ENCODE measurements at places on chromosomes 11 and 22.

GRCh38 chr11:31477528-31478222 is 31.7 kb downstream of the IMMP1L start:
- no peak for DNase-seq

- DNase-seq = no peak
Observed at GRCh38 chr11:69486773-69487291, 5.4 kb downstream of the LINC01488 start.

- no peak for DNase-seq
Observed at GRCh38 chr22:17266251-17266971, 47.2 kb upstream of the ADA2 start.

DNA sequence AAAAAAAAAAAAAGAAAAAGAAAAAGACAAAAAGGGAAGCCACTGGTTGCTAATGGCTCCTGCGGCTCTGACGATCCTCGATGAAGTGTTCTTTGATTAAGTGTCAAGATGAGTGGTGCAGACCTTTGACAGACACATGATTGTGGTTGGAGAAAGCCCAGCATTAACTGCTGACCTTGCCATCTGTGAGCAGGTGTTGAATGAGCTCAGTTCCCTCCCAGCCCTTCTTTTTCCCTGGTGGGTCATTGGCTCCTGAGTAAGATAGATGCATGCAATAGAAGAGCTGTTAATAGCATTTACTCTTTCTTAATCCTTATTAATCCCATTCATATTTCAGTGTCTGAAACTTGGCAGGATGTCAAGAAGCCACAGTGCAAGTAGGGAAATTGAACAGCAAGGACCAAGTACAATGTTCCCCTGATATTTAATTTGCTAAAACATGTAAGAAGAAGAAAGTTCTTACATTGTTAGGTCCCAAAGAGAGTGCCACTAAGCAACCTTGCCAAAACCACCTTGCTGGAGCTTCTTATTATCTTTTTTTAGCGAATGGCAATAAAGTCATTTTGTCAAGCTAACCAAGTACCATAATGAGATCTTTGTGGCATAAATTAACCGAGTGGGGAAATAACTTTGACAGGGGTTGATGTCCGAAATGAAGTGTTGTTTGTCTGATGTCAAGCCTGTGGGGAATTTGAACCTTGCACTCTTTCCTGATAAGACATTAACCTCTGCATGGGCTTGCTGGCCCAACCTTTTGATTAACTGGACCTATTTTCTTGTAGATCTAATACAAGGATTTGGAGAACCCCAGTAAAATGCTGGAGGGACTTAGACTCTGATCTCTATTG is 113.7 kb downstream of the PTPRJ start:
- no peak for DNase-seq

DNA sequence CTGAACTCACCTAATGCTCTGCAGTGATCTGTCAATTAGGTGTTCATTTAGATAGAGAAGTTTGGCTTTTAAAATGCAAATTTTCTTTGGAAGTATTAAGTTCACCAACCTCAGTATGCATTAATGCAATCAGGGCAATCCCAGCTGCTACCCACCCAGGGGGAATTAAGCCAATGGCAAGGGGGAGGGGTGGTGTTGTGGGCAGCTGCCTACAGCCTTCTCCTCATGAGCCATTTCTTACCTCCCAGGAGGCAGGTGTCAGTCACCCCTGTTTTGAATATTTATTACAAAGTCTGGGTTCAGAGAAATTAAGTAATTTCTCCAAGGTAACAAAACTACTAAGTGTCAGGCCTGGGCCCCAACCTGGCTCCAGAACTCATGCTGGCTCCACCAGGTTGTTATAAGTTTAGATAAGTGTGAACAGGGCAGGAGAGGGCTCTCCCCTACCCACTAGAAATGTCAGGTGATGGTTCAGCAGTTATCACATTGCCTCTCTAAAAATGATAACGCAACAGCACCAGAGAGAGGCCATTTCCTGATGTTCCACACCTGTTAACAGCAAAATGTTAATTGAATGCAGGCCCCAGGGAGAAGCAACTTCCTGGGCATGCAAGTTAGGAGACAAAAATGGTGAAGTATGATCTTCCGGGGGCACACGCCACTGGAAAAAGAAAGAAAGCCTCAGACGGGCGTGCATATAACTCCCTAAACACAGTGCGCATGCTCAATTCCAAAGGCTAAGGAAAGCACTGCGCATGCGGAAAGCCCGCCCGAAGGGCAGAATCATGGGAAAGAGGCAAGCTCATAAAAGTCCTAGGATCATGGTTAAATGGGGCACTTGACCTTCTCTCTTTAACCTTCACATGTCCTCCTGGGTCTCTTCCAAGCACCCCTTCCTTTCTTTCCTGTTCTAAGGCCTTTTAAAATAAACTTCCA is 35.4 kb upstream of the GNAZ start:
- no peak for DNase-seq

- no peak for DNase-seq
Observed at GRCh38 chr22:44618400-44618799, 83.6 kb upstream of the PRR5 start.

DNA sequence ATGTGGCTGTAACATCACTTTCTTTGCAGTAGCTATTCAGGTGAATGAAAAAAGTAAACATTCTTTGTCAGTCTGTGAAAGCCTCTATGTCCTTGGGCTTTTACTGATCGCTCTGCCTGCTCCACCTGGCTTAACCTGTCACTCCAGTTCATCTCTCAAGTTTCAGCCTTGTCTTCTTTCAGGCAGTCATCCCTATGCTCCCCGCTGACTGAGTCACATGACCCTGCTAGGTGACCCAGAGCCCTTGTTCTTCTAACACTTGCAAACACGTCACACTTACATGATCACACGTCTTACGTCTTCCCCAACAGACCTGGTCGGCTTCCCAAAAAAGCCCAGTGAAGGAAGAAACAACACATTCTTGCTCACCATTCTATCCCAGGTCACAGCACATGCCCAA is 499.3 kb upstream of the TENM4 start:
- DNase-seq = no peak

GRCh38 chr11:34564807-34565241 is 51.2 kb upstream of the ELF5 start:
- DNase-seq = no peak

GRCh38 chr11:76231121-76231738 is 24.9 kb upstream of the WNT11 start:
- no peak for DNase-seq

DNA sequence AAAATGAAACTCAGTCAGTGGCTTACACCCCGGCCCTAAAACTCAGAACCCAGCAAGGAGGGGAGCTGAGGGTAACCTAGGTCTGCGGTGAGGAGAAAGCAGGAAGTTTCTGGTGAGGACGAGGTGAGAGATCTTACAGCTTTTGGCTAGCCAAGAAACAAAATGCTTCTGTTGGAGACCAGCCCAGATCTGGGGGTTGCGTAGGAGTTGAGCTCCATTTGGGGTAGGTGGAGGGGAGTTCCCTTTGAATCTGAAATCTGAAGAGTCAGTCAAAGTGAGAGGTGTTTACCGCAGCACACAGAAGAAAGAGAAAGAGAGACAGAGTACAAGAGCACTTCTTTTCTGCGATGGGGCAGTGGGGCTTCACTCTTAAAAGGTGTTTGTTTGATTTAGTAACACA is 29.6 kb downstream of the EHF start:
- peak; percentile 87 for DNase-seq

GRCh38 chr22:35568751-35569739 is 28.4 kb downstream of the RASD2 start:
- DNase-seq = no peak

DNA sequence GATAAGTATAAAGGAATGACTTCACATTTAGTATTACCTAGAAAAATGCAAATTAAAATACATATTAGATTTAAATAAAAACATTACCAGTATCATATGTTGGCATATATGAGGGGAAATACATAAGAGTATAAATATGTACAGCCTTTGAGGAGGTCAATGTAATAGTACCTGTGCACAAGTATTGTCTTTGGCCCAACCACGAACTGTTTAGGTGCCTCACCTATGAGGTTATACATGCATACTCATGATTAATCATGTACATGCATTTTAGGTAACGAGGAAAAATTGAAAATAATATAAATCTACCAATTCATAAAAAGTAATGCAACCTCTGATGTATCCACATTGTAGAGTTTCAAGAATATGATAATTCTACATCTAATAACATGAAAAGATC is 909.8 kb downstream of the METTL15 start:
- no peak for DNase-seq

DNA sequence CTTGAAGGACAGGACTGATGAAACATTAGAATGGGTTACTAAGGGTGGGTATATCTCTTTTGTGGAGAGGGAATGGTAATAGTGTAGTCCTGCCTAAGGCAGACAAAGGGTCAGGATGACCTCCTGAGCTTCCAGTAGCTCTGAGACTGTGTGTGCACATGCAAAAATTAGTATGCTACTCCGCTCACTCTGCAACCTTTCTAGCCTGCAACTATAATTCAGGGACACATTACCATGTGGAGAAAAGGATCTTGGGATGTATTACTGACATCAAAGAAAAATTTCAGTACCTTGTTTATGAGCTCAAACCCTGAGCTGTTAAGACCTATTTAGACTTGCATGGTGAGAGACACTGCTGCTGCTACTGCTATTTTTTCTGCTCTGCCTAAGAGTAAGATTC is 25.4 kb downstream of the LARGE2 start:
- no peak for DNase-seq

- no peak for DNase-seq
Observed at GRCh38 chr11:42093541-42093940, 634.1 kb upstream of the LRRC4C start.

GRCh38 chr22:36964106-36964505 is 50.7 kb downstream of the CSF2RB start:
- no peak for DNase-seq

GRCh38 chr11:84437071-84437980 is 1151.2 kb upstream of the CCDC90B start:
- DNase-seq = no peak

- DNase-seq = no peak
Observed at GRCh38 chr11:64694821-64695365, 28.1 kb downstream of the NRXN2 start.

- peak; percentile 74 for DNase-seq
Observed at GRCh38 chr11:17389211-17389956, 925 bp upstream of the KCNJ11 start.

GRCh38 chr22:31537019-31537535 is 40.7 kb downstream of the SFI1 start:
- no peak for DNase-seq

Measured in hematopoietic multipotent progenitor cell (in vitro differentiated cells).